ENCODE measurements at places on chromosomes 6 and 20.

DNA sequence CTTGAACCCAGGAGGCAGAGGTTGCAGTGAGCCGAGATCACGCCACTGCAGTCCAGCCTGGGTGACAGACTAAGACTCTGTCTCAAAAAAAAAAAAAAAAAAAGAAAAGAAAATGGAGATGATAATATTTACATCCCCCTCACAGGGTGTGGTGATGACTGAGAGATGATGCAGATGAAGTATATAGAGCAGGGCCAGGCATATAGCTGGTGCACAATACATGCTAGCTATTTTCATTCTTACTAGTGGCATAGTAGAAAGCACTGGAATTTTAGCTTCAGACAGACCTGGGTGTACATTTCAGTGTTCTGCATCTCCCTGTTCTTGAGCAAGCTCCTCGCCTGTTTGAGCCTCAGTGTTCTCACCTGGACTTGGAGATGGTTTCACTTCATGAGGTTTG, 36.9 kb downstream of the CEBPB start:
- no peak overlapping the region for H3K27ac ChIP-seq
- H3K27me3 ChIP-seq, result no peaks in the 10 kb centered on the region

- H3K4me3 ChIP-seq, result no peak overlapping the region
- 0 out of 2 replicates have a peak, but pooled peaks cover 13% of the 10 kb centered on the region for H3K4me1 ChIP-seq
- no peaks in the 10 kb centered on the region for H3K27me3 ChIP-seq
- H3K36me3 ChIP-seq, result no peaks in the 10 kb centered on the region
- DNase-seq, result no peak
- H3K27ac ChIP-seq, result no peak overlapping the region
These were observed 101.6 kb downstream of the ATXN1 start for GRCh38 chr6:16659466-16660156.

DNA sequence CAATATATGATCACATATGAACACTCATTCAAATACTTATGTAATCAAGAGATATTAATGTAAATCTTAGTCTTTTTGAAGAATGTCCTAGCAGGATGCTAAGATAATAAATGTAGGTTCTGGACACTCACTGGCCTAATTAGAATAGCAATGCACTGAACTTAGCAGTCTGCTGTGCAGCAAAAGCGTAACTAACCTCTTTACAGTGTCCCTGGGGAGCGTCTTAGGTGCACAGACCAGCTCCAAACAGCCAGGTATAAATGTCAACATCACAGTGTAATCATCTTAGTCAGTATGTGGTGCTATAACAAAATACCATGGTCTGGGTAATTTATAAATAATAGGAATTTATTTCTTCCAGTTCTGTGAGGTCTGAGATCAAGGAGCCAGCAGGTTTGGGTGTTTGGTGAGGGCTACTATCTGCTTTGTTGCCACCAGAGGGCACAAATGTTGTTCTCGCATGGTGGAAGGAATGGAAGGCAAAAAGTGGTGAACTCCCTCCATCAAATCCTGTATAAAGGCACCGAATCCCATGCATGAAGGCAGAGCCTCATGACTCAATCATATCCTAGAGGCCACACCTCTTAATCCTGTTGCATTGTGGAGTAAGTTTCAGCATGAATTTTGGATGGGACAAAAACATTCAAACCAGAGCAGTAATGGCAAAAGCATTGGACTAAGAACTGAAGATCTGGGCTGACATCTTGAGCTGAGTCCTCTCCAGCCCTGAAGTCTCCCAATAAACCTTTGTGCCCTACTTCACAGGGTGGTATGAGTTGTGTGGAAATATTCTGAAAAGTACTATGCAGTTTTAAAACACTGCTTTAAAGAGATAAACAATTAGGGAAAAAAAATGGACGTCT, 41.8 kb upstream of the FOXO3 start:
- H3K4me1 ChIP-seq, result no peaks in the 10 kb centered on the region
- H3K36me3 ChIP-seq, result no peaks in the 10 kb centered on the region
- no peak overlapping the region for H3K27ac ChIP-seq
- H3K27me3 ChIP-seq, result no peaks in the 10 kb centered on the region
- peak; percentile 49 for DNase-seq

GRCh38 chr6:148595550-148595949, 151.3 kb upstream of the UST start:
- no peaks in the 10 kb centered on the region for H3K27me3 ChIP-seq
- no peak for DNase-seq
- no peaks in the 10 kb centered on the region for H3K36me3 ChIP-seq
- H3K4me3 ChIP-seq, result no peak overlapping the region

All from Caco-2 (cell line).